Liver (tissue), 10 donors: ENCODE measurements at places on chromosomes 2 and 18.
A peak's percentile ranks its signal among the peaks of the same experiment; 100 is the strongest.

GRCh38 chr2:182452456-182452990 lies 25.7 kb upstream of the PDE1A start:
- DNase-seq, result no peak

- peak; percentile 29 for DNase-seq
These were observed 23.7 kb downstream of the CRACDL start for GRCh38 chr2:98912221-98912851.

- no peak for DNase-seq
These were observed 2.1 kb downstream of the COL4A4 start for GRCh38 chr2:227161947-227162346.

DNA sequence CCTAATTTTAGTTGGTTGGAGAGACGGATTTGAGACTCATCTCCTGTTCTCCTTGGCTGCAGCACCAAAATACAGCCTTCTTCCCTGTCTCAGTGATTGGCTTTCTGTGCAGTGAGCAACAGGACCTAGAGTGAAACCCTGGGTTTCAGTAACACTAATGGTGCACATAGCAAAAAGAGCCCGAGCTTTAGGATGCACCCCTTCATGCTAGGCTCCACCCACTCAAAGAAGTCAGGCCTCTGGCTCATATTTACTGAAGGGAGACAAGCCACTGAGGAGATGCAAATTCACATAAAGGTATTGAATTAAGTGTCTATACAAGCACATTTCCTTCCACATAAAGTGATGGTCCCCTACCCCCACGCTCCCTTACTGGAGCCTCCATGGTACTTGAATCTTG lies 131.9 kb upstream of the CHAC2 start:
- DNase-seq, result no peak

DNA sequence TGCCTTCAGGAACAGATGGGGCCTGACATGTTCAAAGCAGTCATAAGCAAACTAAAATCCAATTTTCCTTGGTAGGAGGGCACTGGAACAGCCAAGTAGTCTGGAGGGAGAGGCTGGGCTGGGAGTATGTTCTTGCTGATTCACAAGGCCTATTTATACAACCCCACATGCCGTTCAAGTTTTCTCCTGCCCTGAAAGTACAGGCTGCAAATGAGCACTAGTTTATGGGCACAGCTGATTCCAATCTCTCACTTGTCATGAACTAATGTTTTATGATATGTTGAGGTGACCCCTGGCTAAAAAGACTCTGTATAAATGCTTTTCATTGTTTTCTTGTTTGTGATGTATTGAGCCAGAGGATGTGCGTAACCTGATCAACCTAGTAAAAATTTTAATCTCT lies 183.4 kb upstream of the SRD5A2 start:
- DNase-seq, result no peak

- no peak for DNase-seq
These were observed 100.9 kb upstream of the TEX51 start for GRCh38 chr2:126797622-126798275.

DNA sequence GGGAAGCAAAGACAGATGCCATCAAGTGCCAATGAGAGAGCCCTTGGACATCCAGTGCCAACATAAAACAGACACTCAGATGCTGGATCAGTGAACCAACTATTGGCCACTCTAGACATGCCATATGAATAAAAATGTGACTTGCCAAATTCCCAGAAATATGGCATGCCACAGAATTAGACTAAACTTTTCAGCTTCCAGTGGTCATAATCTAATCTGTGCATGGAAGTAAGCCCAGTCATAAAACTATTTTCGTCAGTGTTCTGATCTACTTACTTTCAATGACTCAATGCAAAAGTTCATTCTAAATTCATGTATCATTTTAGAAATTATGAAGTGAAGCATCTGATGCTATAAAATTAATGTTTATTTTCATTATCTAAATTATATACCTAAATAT lies 1506.2 kb upstream of the NXPH2 start:
- DNase-seq, result no peak
